ENCODE measurements at places on chromosomes 16 and 17.

- DNase-seq = no peak
These were observed 57.1 kb downstream of the HAPSTR1 start for GRCh38 chr16:9148374-9149015.

- no peak for DNase-seq
These were observed 9.2 kb downstream of the TANC2 start for GRCh38 chr17:62975206-62975605.

DNA sequence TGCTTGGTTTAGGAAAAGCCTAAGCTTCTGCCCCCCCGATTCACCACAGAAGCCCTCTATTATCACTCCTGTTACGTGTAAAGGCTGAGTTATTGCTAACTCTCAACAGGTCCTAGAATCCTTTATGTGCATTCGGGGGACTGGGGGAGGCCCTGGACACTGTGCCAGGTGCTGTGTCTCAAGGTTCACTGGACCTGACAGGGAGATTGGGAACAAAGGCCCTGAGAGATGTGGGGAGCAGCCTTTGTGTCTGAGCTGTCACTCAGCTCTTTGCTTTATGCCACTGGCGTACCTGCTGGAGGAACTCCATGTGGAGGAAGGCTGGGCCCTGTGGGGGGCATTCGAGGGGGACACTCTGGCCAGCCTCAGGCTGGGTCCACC, 65.9 kb downstream of the METRNL start:
- no peak for DNase-seq

- no peak for DNase-seq
These were observed at the start of gene DNAH2 for GRCh38 chr17:7716901-7717755. DNAH2 (plus strand) TSS chr17:7717744; CDS start chr17:7719735, 1,991 bp downstream.

All from stimulated activated CD4-positive, alpha-beta T cell treated with anti-CD3 and anti-CD28 coated beads, Interleukin-1b, Interleukin-23, amount 100 ng/mL, for 1 hour (primary cell).